NCI-H524 (cell line): ENCODE measurements at places on chromosomes 1 and 21.

DNA sequence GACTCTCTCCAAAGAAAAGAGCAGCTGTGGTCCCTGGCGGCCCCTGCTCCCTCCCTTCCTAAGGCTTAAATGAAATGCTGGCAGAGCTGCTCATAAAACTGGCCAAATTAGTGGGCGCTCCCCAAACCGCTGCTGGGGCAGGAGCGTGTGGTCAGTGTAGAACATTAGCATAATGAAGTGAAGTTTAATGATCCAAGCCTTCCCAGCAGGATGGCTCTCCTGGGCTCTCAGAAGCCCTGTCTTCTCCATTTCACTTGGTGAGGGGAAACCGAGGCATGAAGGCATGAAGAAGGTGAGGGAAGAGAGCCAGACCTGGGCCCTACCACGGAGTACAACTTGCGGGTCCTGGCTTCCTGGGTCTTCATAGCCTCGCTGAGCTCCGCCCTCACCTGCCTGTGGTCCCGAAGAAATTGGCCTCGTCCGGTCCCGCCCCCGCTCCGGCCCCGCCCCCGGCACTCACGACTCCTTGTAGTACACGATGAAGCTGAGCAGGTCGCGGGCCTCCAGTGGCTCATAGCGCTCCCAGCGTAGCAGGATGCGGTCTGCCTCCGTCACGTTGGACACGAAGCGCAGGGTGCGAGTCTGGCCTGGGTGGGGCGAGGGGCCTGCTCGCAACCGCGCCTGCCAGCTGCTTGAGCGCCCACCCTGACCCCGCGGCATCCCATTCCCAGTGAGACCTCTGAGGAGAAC lies 10.3 kb downstream of the INSRR start:
- no peak for DNase-seq

- no peak for DNase-seq
Observed at GRCh38 chr1:74502858-74503257, 9.6 kb downstream of the LRRC53 start.

- peak; percentile 61 for DNase-seq
Observed at GRCh38 chr1:36625935-36626310, 143.2 kb upstream of the CSF3R start.

DNA sequence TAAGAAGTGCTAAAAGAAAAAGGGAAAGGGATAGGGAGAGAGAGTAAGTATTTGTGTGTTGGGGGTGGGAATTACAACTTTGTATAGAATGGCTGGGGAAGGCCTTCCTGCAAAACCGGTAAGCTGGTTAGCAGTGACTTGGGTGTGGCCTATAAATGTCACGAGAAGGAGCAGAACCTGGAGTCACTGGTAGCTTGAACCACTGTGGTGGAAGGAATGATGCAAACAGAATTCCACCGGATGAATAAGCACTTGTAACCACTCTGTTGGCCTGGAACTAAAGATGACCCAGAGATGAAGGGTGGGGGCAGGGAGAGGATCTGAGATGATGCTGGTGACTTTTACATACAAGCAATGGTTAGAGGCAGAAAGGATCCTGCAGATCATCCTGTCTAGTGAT lies 8.9 kb downstream of the XKR8 start:
- DNase-seq, result no peak

DNA sequence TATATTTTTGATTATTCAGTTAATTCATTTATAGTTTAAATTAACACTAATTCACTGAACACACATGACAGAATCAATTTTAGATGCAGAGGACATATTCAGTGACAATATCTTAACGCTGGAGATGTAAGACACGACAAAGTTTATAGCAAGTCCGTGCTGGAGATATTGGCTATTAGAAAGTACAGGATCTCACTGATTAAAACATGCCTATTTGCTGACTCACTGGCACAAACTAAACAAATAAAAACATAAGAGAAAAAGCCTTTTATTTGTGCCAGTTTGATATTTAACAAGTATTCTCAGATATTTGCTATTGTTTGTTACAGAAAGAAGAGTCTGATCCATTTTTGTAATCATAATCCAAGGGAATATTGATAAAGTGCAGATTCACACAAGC lies 1122.9 kb upstream of the B3GALT2 start:
- DNase-seq, result no peak

GRCh38 chr1:227320476-227320875 lies 2.2 kb upstream of the CDC42BPA start:
- DNase-seq, result no peak

DNA sequence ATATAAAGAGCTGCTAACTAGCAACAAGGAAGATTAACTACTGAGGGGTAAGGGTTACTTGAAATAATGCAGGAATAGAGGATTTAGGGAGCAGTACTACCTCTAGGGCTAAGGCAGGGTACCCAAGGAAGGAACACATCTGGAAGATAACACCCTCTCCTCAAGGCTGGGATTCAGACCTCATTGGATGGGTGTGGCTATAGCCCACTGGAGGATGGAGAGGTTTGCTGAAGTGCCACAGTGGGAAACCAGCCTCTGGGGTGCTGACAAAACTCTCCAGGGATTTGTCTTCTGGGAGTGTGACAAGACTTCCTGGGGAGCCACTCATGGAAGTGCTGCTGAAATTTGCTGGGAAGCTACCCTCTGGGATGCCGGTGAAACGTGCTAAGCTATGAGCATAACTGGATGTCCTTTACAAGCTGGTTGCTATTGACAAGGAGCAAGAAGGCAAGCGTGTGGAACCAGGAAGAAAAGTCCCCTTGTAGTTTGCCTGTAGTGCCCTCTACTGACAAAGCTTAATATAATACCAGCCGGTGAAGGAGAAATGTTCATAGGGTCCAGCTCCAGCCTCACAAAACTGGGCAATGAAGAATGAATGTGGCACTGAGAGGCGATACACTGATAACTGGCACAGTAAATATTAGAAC lies 122.8 kb upstream of the USP24 start:
- DNase-seq, result peak; percentile 71

DNA sequence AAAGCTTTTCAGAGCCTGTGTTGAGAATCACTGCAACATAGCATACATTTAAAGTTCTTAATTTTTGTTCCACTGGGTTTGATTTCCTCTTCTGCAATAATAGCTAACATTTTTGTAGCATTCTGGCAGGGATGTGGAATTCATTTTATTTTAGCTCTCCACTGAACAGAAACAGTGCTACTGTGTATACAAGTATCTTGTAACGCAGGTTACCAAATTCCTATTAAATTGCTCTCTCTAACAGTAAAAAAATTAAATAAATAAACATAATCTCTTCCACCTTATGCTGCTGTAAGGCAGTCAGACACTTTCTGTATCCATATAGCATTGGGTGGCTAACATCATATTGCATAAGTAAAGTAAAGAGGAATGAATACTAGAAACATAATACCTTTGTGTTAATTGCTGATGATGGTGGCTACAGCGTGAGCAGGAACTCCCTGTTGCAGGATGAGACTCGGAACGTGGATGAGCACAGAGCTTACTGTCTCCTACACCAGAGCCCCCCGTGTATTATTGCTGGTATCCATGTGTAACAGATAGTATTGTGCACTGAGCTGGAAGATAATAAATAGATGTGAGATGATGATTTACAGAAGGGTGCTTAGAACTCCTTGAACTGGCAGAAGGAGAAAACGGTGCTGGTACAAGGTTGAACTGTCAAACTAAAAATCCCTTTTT lies 276.9 kb upstream of the SNX7 start:
- no peak for DNase-seq

- no peak for DNase-seq
Observed at GRCh38 chr21:43781846-43782245, 5.7 kb upstream of the CSTB start.

DNA sequence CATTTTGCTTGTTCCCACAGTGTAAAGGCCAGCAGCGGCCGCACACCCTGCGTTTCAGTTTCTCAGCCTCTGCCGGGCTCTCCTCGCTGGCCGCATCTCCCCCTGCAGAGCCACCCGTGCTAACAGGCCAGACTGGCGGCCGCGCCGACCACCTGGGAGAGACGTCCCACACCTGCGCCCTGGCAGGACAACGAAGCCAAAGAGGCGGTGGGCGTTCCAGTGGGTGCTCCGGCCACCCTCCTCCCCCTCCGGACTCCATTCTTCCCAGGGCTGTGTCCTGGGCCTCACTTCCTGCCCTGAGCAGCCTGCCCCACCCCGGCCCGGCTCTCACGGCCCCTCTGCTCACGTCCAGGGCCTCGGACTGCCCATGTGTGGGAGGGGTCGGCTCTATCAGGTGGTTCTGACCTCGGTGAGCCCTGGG lies 31.9 kb upstream of the SLC19A1 start:
- DNase-seq, result no peak

GRCh38 chr21:31879241-31879650 lies 6.4 kb downstream of the HUNK start:
- DNase-seq, result no peak

DNA sequence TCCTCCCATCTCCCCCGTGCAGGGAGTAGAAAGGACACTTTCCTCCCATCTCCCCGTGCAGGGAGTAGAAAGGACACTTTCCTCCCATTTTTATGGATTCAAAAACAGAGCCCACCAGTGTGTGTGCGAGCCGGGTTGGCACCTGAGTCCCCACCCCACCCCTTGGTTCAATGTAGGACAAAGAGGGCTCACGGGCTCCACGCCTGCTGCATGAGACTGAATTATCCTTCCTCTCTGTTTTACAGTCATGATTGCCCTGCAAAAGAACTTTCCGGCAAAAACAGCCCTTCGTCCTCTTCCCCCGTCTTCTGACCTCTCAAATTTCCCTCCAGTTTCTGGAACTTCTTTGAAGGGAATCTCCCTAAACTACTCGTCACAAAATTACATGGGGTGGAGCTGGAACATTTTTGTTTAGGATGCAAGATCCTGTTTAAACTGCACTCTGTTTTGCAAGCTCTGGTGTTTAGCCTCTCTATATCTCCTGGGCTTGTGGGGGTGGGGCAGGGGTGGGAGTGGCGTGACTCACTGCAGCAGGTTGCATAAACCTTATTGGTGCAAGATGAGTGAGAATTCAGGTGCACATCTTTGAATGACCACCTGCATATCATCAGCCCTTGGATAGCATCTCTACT lies 99.8 kb downstream of the PSMG1 start:
- DNase-seq, result no peak

DNA sequence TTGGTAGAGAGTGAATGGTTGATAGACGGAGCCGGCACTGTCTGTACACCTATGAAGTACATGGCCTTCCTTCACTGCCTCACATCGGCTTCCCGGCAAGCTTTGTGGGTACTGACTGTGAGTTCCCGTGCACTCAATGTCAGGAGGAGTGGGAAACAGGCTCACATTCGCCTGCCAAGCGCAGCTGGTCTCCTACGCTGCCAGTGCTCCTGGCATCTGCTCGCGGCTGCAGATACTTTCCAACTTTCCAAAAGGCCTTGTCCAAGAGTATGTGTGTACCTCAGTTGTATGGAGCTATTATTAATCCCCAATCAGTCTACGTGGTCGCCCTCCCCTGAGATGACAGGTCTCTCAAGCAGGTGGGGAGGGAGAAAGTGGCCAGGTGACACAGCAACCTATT lies 180.8 kb downstream of the ZSCAN20 start:
- DNase-seq, result no peak

- no peak for DNase-seq
Observed at GRCh38 chr1:175960169-175960568, 216.8 kb upstream of the TNR start.

- no peak for DNase-seq
Observed at GRCh38 chr1:20432891-20433290, 53.1 kb downstream of the CAMK2N1 start.

DNA sequence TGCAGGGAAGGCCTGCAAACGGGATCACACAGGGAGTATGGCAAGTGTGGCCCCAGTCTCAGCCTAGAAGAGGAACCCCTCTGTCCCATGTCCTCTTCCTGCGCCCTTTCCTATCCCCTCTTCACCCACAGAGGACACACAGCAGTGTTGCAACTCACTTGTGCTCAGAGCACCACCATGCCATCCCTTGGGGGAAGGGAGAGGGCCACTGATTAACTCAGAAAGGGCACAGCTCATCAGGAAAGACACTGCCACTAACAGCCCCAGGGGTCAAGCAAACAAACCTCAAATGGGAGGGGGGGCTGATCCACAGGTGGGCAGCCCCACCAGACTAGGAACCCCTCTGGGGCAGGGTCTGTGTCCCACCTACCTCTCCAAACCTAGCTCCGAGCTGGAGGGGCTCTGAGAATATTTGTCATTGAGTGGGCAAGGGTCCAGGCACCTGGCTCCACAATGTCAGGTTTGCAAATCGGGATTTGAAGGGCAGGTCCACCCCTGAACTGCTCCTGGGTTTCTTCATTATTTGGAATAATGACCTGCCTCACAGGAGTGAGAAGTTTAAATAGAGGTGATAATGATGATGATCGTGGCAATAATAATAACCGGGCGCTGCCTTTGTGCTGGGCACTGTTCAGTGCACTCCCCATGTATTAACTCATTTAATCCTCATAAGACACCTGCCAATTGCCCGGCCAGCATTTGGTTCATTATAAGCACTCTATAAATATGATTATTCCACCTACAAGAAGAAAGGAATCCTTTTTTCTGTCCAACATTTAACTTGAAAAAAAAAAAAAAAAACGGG lies 1.0 kb downstream of the ALDH4A1 start:
- no peak for DNase-seq

GRCh38 chr1:236122176-236122575 lies 20.2 kb upstream of the GPR137B start:
- DNase-seq, result no peak

DNA sequence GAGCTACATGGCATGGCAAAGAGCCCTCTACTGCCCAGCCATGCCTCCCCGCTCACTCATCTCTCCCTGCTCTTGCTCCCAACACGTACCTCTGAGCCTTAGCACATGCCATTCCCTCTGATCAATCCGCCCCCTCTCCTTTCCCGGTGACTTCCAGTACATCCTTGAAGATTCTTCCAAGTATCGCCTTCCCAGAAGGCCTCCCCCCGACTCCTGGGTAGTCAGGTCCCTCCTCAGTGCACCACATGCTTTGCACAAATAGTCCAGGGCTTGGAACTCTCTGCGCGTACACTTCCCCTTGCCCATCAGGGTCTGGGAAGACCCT lies 77.0 kb upstream of the IFFO2 start:
- no peak for DNase-seq

DNA sequence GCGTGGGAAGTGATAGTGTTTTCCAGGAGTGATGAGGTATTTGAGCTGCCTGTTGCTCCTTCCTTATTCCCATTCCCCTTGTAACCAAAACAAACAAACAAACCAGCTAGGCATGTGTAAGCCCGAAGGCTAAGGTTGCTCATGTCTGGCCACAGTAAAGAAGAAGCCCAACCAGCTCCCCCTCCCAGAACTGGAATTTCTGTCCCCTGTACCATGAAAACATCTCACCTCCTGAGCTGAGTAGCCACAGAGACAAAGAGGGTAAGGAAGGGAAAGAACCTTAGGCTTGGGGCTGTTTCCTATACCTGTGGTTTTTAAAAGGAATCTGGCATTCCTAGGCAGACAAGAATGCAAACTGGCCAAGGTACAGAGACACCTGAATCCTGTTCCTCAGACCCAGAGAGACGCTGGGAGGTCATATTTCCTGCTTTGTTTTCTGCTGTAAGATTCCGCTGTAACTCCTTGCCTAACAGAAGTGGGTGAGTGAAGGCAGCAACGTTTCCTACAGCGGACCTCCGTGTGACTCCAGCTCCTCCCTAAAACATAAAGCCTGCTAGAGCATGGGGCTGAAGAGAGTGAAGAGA lies 41.7 kb upstream of the RAB4A start:
- DNase-seq, result no peak

DNA sequence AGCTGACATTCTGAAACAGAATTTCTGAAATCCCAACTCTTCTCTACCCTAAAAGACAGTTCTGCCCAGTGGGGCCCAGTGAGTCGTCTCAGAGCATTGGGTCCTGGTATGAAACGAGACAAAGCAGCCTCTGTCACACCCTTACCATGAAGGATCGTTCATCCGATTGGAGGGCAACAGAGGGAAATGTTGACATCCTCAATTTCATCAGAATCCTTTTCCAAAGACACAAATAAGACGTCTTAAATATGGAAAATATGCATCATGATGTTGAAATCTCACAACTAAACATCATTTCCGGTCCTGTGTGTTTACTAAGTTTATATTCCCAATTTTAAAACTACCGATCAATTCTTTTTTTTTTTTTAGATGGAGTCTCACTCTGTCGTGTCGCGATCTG lies 112.1 kb upstream of the SLC45A1 start:
- DNase-seq, result no peak
